Activated T-helper 2 cell treated with anti-CD3 and anti-CD28 coated beads, Interferon-gamma antibody, Interleukin-2, Interleukin-4, amounts not matched to agents 10 μg/mL and 5 μg/mL and 100 μg/mL, durations not matched to agents 14 hours and 24 hours and 36 hours (primary cell): ENCODE measurements at places on chromosomes 4 and X. TPM values are rescaled to one million over a fixed set of nuclear protein-coding genes. Genes with fewer than 3 reads are reported as not detected.

DNA sequence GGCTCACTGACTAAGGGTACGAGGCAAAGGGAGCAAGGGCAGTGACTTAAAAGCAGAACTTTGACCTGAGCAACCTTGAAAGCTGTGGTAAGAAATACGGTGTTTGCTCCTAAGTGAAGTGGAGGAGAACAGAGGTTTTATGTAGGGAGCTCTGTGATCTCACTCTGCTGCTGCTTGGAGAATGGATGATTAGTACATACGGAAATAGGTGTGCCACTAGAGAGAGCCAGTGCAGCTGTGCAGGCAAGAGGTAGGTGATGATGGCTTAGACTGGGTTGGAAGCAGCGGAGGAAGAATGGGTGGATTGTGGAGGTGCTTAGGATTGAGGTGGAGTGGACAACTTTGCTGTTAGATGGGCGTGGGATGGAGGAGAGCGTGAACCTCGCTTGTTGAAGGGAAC is 85.0 kb downstream of the FAM193A start:
- no peaks in the 10 kb centered on the region for H3K27me3 ChIP-seq
- H3K36me3 ChIP-seq: peaks cover 9% of the 10 kb centered on the region
- no peak overlapping the region for H3K4me3 ChIP-seq

DNA sequence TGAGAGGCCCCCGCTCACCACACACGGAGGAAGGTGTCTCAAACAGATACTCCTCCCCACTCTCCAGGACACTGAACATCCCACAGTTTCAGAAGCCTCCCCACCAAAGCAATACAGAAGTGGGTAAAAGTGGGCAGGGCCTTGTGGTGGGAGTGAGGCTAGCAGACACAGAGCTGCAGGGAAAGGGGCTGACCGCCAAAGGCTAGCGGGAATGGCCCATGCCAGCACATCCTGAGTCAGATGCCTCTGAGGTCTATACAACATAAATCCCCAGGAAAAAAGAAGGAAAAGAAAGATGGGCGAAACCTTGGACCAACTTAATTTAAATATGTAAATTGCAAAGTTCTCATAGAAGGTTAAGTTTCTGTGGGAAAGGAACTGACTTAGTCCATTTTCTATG is 21.9 kb upstream of the ARHGAP10 start:
- H3K36me3 ChIP-seq: no peaks in the 10 kb centered on the region
- H3K27ac ChIP-seq: no peak overlapping the region
- H3K4me3 ChIP-seq: no peak overlapping the region
- H3K4me1 ChIP-seq: peaks cover 8% of the 10 kb centered on the region
- peaks cover 6% of the 10 kb centered on the region for H3K27me3 ChIP-seq
- DNase-seq: no peak

DNA sequence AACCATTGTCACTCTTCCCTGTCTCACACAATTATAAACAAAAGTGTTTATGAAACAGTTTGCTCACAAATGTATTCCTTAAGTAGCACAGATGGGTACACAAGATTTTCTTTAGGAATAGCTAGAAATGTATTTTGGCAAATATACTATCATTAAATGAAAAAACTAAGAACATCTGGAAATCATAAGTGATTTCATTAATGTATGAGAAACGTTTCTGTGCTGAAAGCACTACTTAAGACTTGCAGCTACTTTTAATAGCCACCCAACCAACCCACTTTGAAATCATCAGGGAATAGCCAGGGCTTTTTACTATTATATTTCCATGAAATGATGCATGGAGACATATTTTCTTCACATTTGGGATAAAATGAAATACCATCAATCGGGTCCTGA is 62.3 kb upstream of the NAP1L5 start:
- no peaks in the 10 kb centered on the region for H3K36me3 ChIP-seq
- H3K4me1 ChIP-seq: no peaks in the 10 kb centered on the region
- no peaks in the 10 kb centered on the region for H3K27me3 ChIP-seq
- no peak overlapping the region for H3K4me3 ChIP-seq
- no peak for DNase-seq
- no peak overlapping the region for H3K27ac ChIP-seq

GRCh38 chr4:173009129-173009823 is 159.3 kb upstream of the GALNT7 start:
- H3K27ac ChIP-seq: no peak overlapping the region
- H3K36me3 ChIP-seq: no peaks in the 10 kb centered on the region
- H3K4me3 ChIP-seq: no peak overlapping the region
- H3K4me1 ChIP-seq: no peaks in the 10 kb centered on the region
- DNase-seq: no peak
- H3K27me3 ChIP-seq: peaks cover 8% of the 10 kb centered on the region

The CSAG2 gene
- not detected in 2 replicates for total RNA-seq
